ENCODE measurements at places on chromosomes 3 and 15.

- no peak for DNase-seq
These were observed 984 bp upstream of the DUT start for GRCh38 chr15:48330105-48330785.

GRCh38 chr3:192929755-192930547 is 12.3 kb upstream of the MB21D2 start:
- DNase-seq, result no peak

- DNase-seq, result no peak
These were observed 402.8 kb upstream of the SGO1 start for GRCh38 chr3:20588781-20589180.

GRCh38 chr3:55984626-55985025 is 483.6 kb downstream of the ERC2 start:
- DNase-seq, result no peak

GRCh38 chr3:72907131-72907711 is 19.4 kb downstream of the GXYLT2 start:
- DNase-seq, result no peak

DNA sequence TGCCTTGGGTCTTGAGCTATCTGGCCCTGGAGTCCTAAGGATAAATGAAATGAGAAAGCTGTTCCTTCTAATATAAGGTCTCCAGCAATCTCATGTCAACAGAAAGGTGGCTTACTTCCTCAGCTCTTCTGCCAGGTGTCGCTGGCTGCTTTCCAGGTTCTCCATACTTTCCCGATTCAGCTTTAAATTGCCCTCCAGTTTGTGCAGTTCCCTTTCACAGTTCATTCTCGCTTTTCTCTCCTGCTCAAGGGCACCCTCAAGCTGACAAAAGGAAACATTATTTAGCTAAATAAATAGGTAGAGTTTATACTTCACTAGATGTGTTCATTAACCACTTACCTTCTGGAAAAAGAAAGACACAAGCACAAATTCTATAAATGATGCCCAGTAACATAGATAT is 73.0 kb downstream of the MYH15 start:
- no peak for DNase-seq

DNA sequence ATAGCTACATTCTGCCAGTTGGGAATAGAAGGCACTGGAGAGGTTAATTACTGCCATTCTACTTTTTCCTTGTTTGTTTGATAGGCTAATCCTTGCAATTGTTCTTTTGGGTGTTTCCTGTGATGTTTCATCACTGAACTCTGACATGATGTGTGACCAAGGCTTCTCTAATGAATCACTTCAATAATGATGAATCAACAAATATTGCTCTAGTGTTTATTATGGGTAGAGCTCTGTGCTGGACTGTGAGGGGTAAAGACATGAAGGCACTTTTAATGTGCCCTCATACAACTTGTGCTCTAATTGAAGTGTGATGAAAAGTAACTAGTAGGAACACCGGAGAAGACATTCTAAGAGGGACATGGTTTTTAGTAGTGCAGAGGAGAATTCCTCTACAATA is 233.6 kb downstream of the WDR72 start:
- DNase-seq, result no peak

GRCh38 chr15:56192659-56193442 is 50.8 kb downstream of the RFX7 start:
- DNase-seq, result no peak

- DNase-seq, result no peak
These were observed 31.8 kb upstream of the PSMD6 start for GRCh38 chr3:64055076-64055475.

- DNase-seq, result no peak
These were observed 44.1 kb downstream of the UMPS start for GRCh38 chr3:124774327-124774718.

DNA sequence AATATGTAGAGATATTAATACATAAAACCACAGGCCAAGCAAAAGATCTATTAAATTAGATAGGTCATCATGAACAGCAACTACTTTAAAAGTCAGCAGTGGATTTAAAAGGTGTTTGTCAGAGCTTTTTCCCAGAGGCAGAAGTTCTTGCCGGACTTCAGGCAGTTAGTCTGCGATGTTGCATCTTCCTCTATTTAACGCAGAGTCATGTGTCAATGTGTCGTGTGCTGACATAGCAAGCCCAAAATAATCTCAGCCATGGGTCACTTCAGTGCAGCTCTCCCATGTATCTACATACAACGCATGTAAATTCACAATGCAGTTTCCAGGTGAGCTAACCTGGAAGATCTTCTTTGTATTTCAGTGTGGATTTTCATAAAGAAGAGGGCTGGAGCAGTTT is 8.0 kb upstream of the TMEM212 start:
- no peak for DNase-seq

DNA sequence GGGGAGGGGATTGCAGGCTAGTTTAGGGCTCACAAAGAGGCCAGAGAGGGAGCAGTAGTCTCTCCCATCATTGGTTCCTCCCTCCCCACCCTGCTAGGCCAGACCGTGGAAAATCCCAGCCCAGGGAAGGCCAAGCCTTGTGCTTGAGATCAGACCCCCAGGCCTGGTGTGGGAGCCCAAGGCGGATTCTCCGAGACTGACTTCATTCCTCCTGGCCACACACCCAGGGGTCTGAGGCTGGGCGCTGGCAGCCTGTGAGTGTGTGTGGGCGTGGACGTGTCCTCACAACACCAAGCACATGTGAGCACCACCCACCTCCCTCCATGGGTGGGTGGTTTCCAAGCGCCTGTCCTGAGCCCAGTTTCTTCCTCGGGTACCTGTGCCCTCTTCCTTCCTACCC is 4.1 kb downstream of the LOXL1 start:
- DNase-seq, result no peak

GRCh38 chr15:89167267-89168176 is 53.9 kb downstream of the RLBP1 start:
- no peak for DNase-seq

- DNase-seq, result no peak
These were observed 23.2 kb downstream of the MAPK6 start for GRCh38 chr15:52042051-52042851.

- DNase-seq, result no peak
These were observed 3.0 kb downstream of the SPINT1 start for GRCh38 chr15:40846841-40847222.

GRCh38 chr15:69997813-69998212 is 99.9 kb downstream of the TLE3 start:
- DNase-seq, result no peak

GRCh38 chr3:169133178-169134161 is 530.0 kb downstream of the MECOM start:
- DNase-seq, result no peak

Measured in dorsolateral prefrontal cortex (tissue), 122 donors.